Brain (organoid and tissue), 16 donors: ENCODE measurements at places on chromosomes 4 and X. TPM values are rescaled to one million over a fixed set of nuclear protein-coding genes. Genes with fewer than 3 reads are reported as not detected.
A peak's percentile ranks its signal among the peaks of the same experiment; 100 is the strongest.

DNA sequence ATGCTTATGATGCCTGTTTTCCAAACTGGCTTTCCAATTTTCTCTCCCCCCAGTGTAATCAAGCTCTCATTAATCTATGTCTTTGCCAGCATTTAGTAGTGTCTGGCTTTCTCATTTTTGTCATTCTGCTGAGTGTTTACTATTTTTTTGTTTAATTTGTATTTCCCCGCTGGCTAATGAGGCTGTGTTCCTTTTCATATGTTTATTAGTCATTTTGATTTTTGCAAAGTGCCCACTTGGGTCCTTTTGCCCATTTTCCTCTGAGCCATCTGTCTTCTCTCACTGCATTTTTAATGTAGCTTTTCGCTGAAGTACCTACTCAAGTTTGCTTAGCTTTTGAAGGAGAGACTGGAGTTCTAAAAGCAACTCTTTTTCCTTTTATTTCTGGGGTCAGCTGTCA lies 14.7 kb downstream of the DCK start:
- no peak for DNase-seq

DNA sequence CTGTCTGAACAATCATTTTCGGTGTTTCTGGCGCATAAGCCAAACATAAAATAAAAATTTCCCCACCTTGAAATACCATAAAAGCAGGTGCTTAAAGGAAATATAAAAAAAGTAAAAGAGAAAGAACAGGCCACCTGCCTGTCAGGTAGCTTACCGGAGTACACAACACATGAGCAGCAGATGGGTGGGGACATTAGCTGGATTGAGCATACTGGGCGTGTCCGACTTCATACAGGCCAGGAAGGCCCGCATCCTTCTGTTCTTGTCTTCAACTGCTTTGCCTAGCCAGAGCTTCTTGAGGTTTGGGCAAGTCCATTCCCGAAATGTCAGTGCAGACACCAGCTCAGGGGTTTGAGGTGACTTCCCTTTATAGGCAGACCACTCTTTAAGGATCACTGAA lies 66.7 kb downstream of the FAM120C start:
- no peak for DNase-seq

DNA sequence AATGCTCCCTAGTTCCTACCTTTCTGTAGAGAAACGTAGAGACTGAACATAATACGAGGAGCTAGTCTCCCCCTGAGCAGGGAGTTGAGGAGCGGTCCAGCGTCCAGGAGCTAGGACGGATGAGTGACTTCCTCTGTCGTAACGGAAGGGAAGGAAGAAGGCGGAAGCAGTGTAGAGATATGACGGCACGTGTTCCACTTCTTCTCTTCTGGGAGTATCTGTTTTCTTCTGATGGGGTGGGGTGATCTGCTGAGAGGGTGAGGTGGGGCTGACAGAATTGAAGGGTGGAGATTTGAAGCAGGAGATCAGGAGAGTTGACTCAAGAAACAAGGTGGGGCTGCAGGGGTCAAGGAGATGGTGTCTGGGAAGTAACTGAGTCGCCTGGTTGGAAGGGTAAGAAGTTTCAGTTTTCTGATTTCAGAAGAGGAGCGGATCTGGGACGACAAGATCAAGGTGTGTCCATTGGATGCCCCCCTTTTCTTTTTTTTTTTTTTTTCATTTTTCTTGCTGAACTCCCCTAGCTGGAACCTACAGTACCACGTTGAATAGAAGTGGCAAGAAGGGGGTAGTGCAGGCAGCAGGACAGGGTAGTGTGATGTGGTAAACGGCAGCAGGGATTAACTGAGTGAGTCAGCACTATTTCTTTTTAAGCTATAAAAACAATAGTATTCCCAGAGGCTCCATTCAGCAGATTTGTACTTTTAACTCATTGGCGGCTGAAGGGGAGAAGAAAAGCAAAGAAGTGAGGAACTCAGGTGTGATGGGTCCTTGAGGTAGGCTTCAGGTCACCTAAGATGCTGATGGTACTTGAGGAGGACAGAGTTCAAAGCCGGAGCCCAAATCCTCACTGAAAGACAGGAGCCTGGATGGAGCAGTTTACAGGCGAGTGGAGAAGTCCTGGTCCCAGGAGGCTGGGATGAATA lies 50.8 kb upstream of the SETD7 start:
- no peak for DNase-seq

The NKX6-1 gene
- 1.7 TPM for polyA plus RNA-seq

DNA sequence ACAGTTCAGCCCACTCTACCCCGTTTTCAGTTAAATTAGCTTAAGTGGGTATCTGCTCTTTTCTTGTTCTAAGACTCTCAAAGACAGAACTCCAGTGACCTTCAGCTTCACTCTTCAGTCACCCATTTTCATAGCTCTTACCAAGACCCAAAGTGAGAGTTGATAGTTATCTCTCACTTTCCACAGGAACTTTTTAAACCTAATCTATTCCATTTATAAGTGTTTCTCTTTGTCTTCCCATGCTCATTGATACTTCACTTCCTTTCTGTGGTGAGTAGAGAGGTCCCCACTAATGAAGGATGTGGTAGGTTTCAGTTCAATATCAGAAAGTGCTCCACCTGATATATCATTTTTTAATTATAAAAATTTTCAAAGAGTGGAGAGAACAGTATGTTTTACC lies 33.4 kb downstream of the COX18 start:
- DNase-seq = no peak

DNA sequence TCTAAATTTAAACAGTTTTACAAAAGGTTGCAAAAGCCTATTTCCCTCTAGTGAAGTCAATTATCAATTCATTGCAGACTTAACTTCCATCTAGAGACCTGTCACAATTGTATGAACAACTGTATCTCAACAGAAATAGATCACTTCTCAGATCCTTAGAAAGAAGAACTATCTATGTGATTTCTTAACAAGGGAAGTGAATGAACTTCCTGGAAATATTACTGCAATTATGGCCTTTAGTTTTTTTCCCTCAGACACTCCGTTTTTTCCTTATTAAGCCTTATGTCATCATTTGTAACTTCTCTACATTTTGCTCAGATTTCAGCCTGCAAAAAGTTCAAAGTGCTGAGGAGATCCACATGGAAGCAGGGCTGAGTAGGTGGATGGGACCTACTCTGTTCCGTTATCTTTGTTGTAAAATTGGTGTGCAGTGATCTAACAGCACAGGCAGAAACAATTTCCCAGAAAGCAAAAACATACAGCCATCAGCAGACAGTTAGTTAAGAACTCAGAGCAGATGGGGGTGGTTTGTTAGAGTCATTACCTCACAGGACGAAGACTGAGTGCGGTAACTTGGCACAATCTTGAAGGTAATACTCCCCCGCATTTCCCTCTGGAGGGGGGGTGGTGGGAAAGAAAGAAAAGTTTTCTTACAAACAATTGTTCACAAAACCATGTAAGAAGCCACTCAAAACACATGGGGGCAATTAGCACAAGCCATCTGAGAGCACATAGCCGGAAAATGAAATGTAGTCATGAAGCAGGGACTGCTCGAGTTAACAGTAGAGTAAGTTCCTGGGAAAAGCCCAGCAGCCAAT lies 112.3 kb downstream of the NYX start:
- no peak for DNase-seq

DNA sequence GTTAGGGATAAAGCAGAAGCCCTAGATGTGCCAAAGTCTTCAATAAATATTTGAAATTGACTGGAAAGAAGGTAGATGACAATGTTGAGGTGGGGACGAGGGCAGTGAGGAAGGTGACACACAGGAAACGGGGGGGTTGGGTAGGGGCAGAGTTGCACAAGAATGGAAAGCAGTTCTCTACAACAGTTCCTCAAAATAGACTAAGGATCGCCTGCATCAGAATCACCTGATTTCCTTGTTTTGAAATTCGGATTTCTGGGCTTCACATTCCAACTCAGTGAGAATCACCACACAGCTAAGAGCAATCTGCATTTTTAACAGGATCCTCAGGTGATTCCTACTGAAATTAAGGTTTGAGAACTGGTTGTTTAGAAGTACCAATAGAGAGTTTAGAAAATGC lies 70.6 kb downstream of the ARFIP1 start:
- DNase-seq = no peak

The MAMLD1 gene
- polyA plus RNA-seq = 3.4 TPM

The WDR44 gene
- 7.8 TPM for polyA plus RNA-seq

- no peak for DNase-seq
Measured at GRCh38 chr4:142686081-142686480, 160.0 kb downstream of the INPP4B start.

The LAMTOR3 gene
- 14.2 TPM for polyA plus RNA-seq

The FOXP3 gene
- 0.73 TPM for polyA plus RNA-seq

DNA sequence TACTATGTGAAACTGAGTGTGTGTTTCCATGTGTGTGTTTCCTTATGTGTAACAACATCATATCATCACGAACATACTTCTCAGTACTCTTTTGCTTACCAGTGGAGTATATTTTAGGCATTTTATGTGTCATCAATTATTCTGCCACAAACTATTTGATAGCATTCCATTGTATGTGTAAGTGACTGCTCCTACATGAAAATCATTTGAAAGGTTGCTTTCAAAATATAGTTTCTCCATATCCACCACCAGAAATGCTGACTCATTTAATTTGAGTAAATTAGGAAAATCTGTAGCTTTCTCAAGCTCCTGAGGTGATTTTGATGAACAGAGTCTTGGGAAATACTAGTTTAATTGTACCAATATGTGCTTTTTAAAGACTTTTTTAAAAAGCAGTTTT lies 376.2 kb downstream of the PCDH18 start:
- DNase-seq = no peak

The TMEM154 gene
- 2.9 TPM for polyA plus RNA-seq

DNA sequence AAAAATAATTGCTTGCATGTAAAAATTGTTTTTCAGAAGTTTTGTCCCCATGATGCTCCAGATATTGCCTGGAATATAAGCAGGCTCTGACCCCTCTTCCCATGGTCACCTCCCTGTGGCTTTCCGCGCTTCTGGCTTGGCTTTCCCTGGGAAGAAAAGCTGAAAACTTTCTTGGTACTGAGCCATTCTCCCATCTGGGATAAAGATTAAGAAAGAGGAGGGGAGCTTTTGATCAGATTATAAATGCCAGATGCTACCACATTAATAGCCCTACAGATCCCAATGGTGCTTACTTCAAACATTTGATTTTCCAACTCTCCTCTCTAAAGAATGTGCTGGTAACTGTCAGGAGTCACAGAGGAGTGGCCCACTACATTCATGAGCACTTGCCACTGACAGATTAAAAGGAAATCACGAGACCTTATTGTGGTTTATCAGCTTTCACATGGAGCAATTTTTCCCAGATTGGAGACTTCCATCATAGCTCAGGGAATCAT lies 54.4 kb upstream of the GAB1 start:
- DNase-seq = peak; percentile 42

The DCLK2 gene
- polyA plus RNA-seq = 37.4 TPM
